Fibroblast of mammary gland (primary cell): ENCODE measurements at places on chromosomes 3 and 15.
A peak's percentile ranks its signal among the peaks of the same experiment; 100 is the strongest.

- no peak for DNase-seq
These were observed 489 bp downstream of the HDGFL3 start for GRCh38 chr15:83207009-83207659.

GRCh38 chr3:14899993-14900618, 47.3 kb upstream of the NR2C2 start:
- DNase-seq, result no peak

- no peak for DNase-seq
These were observed 10.7 kb downstream of the ZXDC start for GRCh38 chr3:126464997-126465396.

GRCh38 chr3:153404157-153404556, 242.1 kb downstream of the RAP2B start:
- DNase-seq, result peak; percentile 10

GRCh38 chr15:44325568-44325967, 37.0 kb downstream of the GOLM2 start:
- DNase-seq, result no peak

- peak; percentile 31 for DNase-seq
These were observed 280.4 kb downstream of the CD47 start for GRCh38 chr3:107810171-107811071.

DNA sequence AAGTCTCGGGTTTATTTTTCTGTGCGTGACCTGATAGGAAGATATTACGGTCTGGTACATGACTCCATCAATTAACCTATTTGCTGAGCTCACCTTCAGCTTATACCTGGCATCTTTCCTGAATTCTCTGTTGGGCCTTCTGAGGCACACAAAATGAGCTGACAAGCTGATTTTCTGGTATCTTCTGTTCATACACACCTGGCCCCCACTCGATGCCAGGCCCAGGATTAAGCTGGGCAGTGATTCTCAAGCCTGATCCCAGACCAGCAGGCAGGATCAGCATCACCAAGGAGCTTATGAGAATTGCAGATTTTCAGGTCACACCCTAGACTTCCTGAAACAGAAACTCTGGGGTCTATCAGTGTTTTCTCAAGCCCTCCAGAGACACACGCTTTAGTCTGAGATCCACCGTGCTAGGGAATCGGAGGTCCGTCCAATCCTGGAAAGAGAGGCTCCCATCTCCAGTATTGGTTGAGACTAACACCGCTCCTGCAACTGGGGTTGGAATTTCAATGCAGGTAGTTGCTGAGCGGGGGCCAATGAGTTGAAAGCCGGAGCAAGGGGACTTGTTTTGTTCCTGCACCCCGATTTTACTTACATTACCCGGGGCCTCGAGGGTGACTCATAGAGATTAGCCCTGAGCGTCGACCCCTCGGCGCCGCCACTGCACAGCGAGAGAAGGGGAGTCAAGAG, 636 bp upstream of the EIF1B start:
- no peak for DNase-seq
